GM23338 (cell line): ENCODE measurements at places on chromosomes 6 and 20.

GRCh38 chr20:64095927-64096326 is 11.4 kb downstream of the NPBWR2 start:
- H3K27ac ChIP-seq, result no peak overlapping the region
- DNase-seq, result no peak
- peaks cover under 1% of the 10 kb centered on the region; the same call in 1 of the 2 replicates for H3K27me3 ChIP-seq
- H3K36me3 ChIP-seq, result no peaks in the 10 kb centered on the region
- H3K4me1 ChIP-seq, result no peaks in the 10 kb centered on the region
- no peak overlapping the region for H3K4me3 ChIP-seq

GRCh38 chr6:53240761-53241160 is 92.1 kb upstream of the GCM1 start:
- no peak for DNase-seq
- no peaks in the 10 kb centered on the region for H3K4me1 ChIP-seq
- no peaks in the 10 kb centered on the region for H3K27me3 ChIP-seq
- 0 out of 2 replicates have a peak, but pooled peaks cover 5% of the 10 kb centered on the region for H3K36me3 ChIP-seq

DNA sequence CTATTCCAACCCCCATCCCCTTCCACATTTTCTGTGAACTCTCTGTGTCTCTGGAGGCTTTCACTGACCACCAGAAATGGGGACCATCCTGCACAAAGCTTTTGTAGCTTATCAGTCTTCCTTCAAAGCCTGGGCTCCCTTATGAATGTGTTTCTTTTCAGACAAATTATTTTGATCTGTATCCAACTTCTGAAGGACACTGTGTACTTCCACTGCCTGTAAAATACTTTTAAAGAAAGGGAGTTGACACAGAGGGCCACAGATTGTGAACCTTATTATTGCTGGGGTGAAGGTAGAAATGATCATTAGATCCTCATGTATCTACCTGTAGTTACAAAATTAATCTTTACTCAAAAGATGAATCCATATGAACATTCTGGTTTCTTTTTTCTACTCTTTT is 135.6 kb downstream of the CARMIL1 start:
- DNase-seq, result no peak
- no peaks in the 10 kb centered on the region for H3K36me3 ChIP-seq
- peaks cover 77% of the 10 kb centered on the region for H3K4me1 ChIP-seq
- no peak overlapping the region for H3K4me3 ChIP-seq
- peak overlapping the region; percentile 45; the same call in 1 of the 2 replicates for H3K27ac ChIP-seq

- no peaks in the 10 kb centered on the region for H3K27me3 ChIP-seq
- H3K4me3 ChIP-seq, result no peak overlapping the region
Observed at GRCh38 chr6:72636786-72637185, 14.9 kb downstream of the KCNQ5 start.

GRCh38 chr6:144467172-144467762 is 182.1 kb downstream of the UTRN start:
- H3K4me3 ChIP-seq, result no peak overlapping the region
- no peaks in the 10 kb centered on the region for H3K27me3 ChIP-seq
- H3K27ac ChIP-seq, result peak overlapping the region; percentile 70; the same call in 1 of the 2 replicates
- peaks cover 21% of the 10 kb centered on the region for H3K4me1 ChIP-seq
- no peaks in the 10 kb centered on the region; the same call in 1 of the 2 replicates for H3K36me3 ChIP-seq

DNA sequence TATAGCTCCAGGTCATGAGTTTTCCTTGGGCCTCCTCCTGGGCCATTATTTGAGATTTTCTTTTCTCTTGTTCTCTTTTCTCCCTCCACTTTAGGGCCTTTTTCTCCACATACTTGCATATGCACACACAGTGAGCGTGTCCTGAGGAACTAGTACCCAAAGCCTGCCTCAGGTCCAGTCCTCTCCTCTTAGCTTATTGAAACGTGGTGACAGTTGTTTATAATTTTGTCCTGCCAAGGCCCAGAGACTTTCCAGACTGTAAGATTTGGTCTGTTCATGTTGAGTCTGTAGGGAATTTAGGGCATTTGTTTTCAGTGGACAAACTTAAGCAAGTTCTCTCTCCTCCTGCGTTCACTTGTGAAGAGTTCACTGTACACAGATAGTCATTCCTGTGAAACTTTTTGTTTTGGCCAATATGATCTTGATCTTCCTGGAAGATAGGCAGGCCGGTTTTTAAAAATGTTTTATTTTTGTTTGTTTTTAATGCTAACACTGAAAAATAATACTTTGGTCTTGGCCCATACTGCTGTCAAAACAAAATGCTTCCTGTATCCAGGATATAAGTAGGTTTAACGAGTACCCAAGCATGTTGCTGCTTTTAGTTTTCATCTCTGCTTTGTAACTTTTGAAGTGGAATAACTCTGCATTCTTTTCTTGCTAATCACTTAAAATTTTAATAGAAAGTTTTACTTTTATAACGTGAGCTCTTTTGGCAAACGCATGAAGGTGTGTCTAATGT is 20.7 kb downstream of the LRRC1 start:
- no peak for DNase-seq
- 0 out of 2 replicates have a peak overlapping the region, but pooled peaks have one; percentile 51 for H3K27ac ChIP-seq
- H3K4me1 ChIP-seq, result peaks cover 13% of the 10 kb centered on the region

- no peak for DNase-seq
- no peaks in the 10 kb centered on the region for H3K27me3 ChIP-seq
- H3K36me3 ChIP-seq, result no peaks in the 10 kb centered on the region
- no peak overlapping the region for H3K4me3 ChIP-seq
Observed at GRCh38 chr6:13445005-13445743, 42.2 kb downstream of the GFOD1 start.

DNA sequence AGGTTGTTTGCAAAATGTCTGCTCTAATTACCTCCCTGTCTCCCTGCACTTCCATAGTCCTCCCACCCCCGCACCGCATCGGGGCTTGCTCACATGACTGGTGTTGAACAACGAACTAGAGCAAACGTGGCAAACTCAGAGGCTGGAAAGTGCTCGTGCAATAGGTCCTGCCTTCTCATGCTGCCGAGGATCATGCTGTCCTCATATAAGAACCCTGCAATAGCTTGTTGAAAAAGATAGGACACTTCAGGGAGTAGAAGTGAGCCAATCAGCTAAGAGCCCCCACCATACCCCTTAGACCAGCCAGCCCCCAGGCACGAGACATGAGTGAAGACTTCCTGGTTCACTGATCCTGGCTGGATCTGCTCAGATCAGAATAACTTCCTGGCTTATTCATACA is 219.2 kb downstream of the C6orf118 start:
- H3K27ac ChIP-seq, result no peak overlapping the region
- no peak overlapping the region for H3K4me3 ChIP-seq
- no peaks in the 10 kb centered on the region for H3K4me1 ChIP-seq
- no peak for DNase-seq
- no peaks in the 10 kb centered on the region for H3K27me3 ChIP-seq

- no peaks in the 10 kb centered on the region for H3K36me3 ChIP-seq
- no peak overlapping the region for H3K27ac ChIP-seq
- H3K4me1 ChIP-seq, result no peaks in the 10 kb centered on the region
Observed at GRCh38 chr20:3141757-3142156, 17.9 kb downstream of the FASTKD5 start.

- peaks cover 8% of the 10 kb centered on the region for H3K4me1 ChIP-seq
- no peaks in the 10 kb centered on the region for H3K27me3 ChIP-seq
- peak overlapping the region; percentile 88 for H3K4me3 ChIP-seq
- H3K36me3 ChIP-seq, result no peaks in the 10 kb centered on the region; the same call in 1 of the 2 replicates
- H3K27ac ChIP-seq, result peak overlapping the region; percentile 88
- no peak for DNase-seq
Observed at GRCh38 chr20:34514897-34515483, 1.2 kb upstream of the DYNLRB1 start.

DNA sequence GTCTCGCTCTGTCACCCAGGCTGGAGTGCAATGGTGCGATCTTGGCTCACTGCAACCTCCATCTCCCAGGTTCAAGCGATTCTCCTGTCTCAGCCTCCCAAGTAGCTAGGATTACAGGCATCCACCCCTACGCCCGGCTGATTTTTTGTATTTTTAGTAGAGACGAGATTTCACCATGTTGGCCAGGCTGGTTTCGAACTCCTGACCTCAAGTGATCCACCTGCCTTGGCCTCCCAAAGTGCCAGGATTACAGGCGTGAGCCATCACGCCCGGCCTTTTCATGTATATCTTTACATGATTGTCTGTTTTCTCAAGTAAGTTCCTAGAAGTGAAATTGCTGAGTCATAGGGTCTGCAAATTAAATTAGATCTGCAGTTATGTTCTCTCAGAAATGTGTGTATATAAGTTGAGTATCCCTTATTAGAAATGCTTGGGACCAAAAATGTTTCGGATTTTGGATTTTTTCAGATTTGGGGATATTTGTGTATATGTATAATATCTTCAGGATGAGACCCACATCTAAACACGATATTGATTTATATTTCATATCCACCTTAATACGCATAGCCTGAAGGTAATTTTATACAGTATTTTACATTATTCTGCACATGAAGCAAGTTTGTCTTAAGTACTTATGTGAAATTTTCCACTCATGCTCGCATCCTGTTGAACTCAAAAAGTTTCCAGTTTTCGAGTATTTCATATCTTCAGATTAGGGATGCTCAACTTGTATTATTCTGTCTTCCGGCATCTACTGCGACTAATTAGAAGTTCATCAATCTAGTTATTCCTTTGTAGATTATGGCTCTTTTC is 40.4 kb downstream of the TAB2 start:
- no peaks in the 10 kb centered on the region for H3K27me3 ChIP-seq
- H3K4me3 ChIP-seq, result no peak overlapping the region
- no peak overlapping the region for H3K27ac ChIP-seq
- no peak for DNase-seq
- no peaks in the 10 kb centered on the region for H3K36me3 ChIP-seq
